ENCODE measurements at places on chromosomes 16 and 17.

GRCh38 chr17:74599448-74599939 is 7.4 kb upstream of the CD300LD start:
- no peak for DNase-seq

DNA sequence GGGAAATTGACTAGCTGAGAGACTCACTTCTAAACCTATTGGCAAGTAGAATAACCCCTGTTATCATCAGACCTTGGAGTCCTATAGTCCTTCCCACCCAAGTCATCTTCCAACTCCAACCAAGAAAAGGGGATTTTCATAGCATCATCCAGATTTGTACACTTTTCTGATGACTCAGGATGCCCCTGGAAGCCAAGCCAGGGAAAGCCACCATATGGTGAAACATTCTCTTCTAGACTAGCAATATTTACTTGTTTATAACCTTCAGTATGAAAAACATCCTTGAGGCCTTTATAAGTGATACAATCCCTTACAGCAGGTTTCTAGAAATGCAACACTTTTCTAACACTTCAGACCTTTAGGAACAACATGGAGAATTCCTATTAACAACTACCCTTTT is 618.8 kb upstream of the CDH11 start:
- no peak for DNase-seq

DNA sequence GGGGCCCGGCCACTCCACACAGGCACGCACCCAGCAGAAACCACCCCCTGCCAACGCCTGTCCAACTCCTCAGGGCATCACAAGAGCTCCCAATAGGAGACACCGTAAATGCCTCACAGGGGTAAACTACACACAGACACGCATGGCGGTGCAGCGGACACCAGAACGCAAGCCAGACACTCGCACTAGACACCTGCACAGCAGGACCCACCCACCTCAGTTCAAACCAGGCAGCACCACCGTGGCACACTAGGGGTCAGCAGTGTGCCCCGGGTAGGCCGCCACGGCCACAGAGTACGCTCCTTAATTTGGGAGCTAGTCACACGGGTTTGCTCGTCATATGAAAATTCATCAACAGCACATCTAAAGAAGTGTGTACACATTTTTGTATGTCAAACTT is 3.4 kb downstream of the SLC38A10 start:
- DNase-seq, result no peak

- DNase-seq, result no peak
Measured at GRCh38 chr16:83158320-83158957, 531.7 kb downstream of the CDH13 start.

GRCh38 chr17:42459801-42460281 is 1.2 kb downstream of the ATP6V0A1 start:
- no peak for DNase-seq

DNA sequence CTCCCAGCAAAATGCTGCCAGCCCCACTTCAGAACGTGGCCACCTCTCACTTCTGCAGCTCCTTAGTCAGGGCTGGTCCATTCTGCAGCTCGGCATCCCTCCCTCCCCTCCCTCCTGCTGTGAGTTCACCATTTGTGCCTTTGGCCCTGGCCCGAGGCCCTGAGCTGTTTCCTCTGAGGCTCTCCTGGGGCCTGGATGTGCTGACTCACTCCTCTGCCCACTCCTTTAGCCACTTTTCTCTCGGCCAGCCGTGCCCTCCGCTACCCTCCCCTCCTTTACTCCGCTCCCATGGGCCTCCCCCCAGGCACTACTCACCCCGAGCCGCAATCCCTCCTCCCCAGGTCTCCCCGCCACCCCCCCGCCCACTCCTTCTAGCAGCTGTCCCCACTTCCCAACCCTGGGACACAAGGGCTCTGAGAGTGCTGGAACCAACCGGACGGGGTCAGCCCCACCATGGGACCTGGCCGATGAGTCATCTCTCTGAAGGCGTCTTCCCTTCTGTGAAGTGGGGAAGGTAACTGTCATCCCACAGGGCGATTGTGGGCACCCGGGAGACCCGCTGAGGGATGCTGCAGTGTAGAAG is 11.5 kb downstream of the KCNG4 start:
- no peak for DNase-seq

DNA sequence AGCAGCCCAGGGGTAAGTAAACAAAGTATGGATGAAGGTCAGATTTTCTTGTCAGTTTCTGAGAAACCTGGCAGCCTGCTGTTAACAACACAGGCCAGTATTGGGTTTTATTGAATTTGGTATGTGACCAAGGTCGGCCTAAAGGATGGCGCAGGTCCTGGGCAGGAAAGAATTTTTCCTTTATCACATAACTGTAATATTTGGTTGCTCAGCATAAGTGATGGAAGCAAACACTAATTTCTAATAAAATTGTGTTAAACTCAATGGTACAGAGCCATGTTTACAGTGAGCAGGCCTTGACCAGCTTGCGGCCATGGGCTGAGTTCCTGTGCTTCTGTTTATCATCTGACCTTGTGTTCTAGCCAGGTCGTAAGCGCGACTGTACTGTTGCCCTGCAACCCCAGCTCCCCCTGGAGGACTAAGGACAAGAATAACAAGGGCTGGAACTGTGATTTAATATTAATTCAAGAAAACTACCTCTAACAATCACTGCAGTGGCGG is 10.5 kb downstream of the POLDIP2 start:
- no peak for DNase-seq

DNA sequence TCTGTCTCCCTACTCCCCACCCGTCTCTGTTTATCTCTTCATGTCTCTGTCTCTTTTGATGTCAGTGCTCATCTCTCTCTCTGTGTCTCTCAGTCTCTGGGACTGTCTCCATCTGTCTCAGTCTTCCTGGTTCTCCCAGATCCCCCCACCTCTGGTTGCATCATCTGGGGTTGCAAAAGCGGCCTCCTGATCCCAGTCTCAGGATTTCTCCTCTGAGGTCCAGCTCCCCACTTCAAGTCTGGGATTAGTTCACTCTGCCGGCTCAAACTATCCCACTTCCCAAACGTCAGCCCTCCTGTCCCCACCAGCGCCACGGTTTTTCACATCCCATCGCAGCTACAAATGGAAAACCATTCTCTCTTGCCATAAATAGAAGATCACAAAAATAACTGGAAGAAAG is 9.0 kb downstream of the TEKT5 start:
- DNase-seq, result no peak

DNA sequence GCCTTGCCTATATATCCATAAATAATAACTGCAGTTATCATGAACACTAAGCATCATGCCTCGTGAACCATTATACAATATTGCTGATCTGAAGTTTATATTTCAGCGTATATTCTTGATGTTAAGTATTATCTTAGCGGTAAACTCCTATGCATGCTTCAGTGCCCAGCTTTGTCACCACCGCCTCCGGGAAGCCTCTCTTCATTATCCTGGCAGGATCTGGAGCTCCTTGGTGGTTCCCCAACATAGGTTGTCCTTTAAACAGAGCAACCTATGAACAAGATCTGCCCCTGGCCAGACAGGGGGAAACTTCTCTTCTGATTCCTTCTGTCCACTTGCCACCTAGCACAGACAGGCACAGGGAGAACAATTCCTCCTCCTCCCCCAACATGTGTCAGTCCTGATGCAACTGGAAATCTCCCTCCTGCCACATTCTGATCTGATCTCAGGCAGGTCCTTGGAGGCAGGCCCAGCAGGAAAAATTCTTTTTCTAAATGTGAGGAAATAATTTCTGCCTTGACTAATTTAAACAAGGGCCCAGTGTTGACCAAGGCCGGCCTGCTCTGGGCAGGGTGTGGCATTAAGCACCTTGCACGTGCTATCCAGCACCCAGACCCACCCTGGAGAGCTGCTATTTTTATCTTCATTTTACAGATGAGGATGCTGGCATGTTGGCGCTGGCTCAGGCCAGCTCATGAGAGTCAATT is 22.4 kb downstream of the SPNS2 start:
- no peak for DNase-seq

GRCh38 chr16:52384378-52384777 is 162.6 kb downstream of the TOX3 start:
- DNase-seq, result no peak

DNA sequence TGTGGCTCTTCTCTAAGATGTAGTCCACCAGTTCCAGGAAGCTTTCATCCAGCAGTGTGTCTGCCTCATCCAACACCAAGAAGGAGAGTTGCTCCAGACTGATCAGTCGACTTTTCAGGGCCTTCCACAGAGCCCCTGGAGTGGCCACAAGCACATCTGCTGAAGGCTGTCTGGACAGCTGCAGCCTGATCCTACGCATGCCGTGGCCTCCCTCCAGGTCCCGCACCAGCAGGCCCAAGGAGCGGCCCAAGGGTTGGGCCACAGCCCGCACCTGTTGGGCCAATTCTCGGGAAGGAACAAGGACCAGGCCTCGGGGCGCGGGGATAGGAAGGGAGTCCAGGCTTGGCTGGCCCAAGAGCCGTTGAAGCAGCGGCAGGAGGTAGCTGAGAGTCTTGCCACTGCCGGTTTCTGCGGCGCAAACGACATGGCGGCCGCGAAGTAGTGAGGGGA is 729 bp downstream of the DDX28 start:
- no peak for DNase-seq

DNA sequence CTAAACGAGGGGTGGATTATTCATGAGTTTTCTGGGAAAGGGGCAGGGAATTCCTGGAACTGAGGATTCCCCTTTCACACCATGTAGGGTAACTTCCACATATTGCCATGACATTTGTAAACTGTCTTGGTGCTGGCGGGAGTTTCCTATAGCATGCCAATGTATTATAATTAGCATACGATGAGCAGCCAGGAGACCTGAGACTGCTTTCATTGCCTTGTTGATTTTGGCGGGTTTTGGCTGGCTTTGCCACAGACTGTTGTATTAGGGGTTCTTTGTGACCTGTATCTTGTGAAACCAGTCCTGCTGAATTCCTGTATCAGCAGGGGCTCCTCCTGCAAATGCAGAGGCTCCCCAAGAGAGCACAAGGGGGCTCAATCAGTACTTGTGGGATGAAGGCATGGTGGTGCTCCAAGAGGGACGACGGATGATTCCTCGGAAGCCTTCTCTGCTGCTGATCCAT is 104.4 kb upstream of the CACNG5 start:
- peak; percentile 24 for DNase-seq

- no peak for DNase-seq
Measured at GRCh38 chr16:280552-280951, at the start of gene ARHGDIG. ARHGDIG (plus strand) TSS chr16:280591; CDS start chr16:280681, 90 bp downstream.

GRCh38 chr16:678858-679813 is 1.1 kb upstream of the STUB1 start:
- no peak for DNase-seq

DNA sequence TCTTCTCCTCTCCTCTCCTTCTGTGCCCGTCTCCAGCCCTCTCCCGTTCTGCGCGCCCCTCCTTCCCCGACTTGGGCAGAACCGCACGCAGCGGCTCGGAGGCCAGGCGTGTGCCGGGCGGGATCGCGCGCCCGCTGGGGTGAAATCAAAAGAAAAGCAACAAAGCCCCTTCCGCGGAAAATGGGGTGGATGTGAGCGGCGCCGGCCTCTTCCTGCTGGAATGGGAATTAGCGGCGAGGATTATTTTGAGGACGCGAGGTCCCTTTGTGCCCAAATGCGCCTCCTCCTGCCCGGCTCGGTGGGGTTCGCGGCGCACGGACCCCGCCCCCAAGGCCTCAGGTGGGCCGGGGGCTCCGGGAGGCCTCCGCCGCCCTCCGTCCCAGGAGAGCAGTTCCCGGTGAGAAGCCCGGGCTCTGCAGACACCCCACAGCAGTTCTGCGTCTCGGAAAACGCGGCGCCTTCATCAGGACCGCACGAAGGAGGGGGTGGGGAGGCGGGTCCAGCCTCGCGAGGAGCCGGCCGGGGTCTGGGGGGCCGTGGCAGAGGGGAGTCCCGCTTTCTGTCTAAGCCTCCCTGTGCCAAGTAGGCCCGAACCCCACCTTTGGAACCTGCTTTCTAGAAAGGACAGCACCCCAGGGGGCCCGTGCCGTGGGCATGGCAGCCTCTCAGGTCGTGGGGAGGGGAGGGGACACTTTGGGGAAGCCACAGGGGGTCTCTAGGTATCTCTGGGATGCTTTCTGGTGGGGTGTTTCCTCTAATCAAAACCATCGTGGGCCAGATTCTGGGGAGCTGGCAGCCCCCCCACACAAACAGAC is 91.0 kb upstream of the CBX4 start:
- no peak for DNase-seq

DNA sequence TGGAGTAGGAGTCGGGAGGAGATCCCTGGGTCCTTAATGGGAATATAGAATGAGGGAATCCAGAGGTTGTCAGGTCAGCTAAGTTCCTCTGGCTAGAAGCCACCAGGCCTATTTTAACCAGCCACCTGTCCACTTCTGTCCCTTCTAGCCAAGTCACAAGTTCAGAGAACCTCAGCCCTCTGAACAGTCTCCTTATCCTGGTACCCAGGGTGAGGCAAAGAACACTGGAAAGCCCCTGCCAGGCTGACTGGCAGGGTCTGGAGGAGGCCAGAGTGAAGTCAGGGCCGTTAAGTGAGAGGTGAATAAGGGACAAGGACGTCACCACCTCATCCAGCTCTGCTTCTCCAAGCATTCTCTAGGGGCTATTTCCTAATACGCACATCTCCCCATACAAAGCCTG is 2.7 kb downstream of the CTDNEP1 start:
- DNase-seq, result no peak
